ENCODE measurements at places on chromosomes 5 and 9.

DNA sequence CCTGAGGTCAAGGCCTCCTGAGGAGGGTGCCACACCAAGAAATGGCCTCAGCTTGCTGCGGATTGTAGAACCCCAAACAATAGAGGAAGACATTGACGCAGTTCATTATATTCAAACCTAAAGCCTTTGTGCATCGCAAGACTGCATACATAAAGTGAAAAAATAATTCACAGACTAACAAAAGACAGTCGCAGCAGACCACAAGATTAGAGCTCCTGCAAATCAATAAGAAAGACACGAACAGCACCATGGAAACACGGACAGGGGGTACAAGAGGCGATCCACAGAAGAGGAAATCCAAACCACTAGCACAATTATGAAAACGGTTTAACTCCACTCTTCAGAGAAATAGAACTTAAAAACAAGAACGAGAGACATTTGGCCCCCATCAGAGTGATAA lies 10.0 kb upstream of the TCOF1 start:
- DNase-seq: no peak
- H3K36me3 ChIP-seq: no peaks in the 10 kb centered on the region
- no peaks in the 10 kb centered on the region for H3K27me3 ChIP-seq

DNA sequence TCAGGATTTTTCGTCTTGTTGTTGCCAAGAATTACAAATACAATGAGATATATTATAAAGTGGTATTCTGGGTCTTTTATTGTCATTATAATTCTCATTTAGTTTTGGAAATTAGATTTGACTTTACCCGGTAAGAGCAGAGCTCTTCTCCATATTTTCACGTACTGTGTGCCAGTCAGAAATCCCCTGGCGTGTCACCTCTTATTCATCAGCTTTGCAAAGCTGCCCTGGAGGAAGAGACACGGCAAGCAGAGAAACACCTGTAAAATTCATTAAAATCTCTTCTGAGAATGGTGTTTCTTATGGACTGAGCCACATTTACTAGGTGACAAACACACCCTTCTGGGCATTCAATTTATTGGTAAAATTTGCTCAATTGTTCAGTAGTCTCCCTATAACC lies 440.4 kb downstream of the HINT1 start:
- no peak overlapping the region for H3K27ac ChIP-seq
- no peaks in the 10 kb centered on the region for H3K27me3 ChIP-seq
- H3K36me3 ChIP-seq: no peaks in the 10 kb centered on the region
- no peak overlapping the region for H3K4me3 ChIP-seq

DNA sequence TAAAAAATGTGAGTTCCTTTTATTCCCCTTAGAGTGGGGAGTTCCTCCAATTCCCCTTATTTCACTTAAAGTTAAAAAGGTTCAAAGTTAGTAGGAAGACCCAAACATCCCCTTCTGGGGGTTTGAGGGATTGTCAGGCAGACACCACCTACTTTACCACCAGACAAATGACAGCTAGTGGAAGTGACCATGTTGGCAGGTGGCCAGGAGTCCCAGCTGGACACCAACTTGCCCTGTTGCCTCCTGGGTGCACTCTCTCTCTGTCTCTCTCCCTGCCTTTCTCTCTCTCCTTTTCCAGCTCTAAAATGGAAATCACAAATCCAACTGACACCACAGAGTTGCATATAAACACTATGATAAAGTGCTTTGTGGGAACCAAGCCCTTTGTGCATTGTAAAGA lies 307.7 kb upstream of the TLE4 start:
- H3K27me3 ChIP-seq: no peaks in the 10 kb centered on the region
- no peak overlapping the region for H3K27ac ChIP-seq
- DNase-seq: no peak
- H3K36me3 ChIP-seq: no peaks in the 10 kb centered on the region
- no peak overlapping the region for H3K4me3 ChIP-seq

- H3K4me3 ChIP-seq: no peak overlapping the region
- H3K36me3 ChIP-seq: no peaks in the 10 kb centered on the region
- H3K4me1 ChIP-seq: peaks cover 9% of the 10 kb centered on the region
- H3K27me3 ChIP-seq: no peaks in the 10 kb centered on the region
- H3K27ac ChIP-seq: no peak overlapping the region
Observed at GRCh38 chr5:78483809-78484521, 123.5 kb downstream of the SCAMP1 start.

DNA sequence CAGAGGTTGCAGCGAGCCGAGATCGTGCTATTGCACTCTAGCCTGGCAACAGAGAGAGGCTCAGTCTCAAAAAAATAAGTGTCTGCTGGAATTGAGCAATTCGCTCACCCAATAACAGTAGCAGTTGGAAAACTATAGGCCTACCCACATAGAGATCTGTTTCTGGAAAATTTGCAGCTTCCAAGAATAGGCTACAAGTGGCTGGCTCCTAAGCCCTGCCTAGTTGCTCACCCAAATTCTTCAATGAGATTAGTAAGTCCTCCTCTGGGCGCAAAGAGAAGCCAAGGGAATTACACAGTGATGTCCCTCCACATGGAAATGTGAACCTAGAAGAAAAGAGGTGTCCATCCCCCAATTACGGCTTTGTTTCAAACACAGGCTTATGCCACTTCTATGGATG lies 42.6 kb upstream of the RNF38 start:
- no peaks in the 10 kb centered on the region for H3K36me3 ChIP-seq
- peaks cover 47% of the 10 kb centered on the region for H3K4me1 ChIP-seq
- DNase-seq: no peak
- H3K4me3 ChIP-seq: no peak overlapping the region
- H3K27me3 ChIP-seq: no peaks in the 10 kb centered on the region

DNA sequence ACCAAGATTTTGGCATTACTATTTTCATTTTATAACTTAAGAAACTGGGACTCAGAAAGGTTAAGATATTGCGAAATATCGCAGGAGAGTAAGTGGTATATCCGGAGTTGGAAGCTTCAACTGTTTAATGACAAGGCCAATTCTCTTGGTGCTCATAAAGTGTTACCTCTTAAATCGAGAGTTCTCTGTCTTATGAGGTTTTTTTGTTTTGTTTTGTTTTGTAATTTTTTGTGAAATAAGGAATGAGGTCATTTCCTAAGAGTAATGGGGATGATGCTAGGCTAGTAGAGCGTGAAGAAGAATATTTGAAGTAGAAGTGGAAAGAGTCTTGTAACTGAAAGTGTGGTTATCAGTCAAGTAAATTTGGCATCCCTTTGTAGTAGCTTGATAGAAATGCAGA lies 183.2 kb upstream of the DAB2 start:
- H3K4me1 ChIP-seq: no peaks in the 10 kb centered on the region
- H3K27ac ChIP-seq: no peak overlapping the region
- no peak overlapping the region for H3K4me3 ChIP-seq
- no peaks in the 10 kb centered on the region for H3K27me3 ChIP-seq

Measured in CD4-positive, alpha-beta memory T cell (primary cell).